ENCODE measurements at places on chromosomes 13 and 19.

- no peak for DNase-seq
These were observed 5.0 kb upstream of the PDS5B start for GRCh38 chr13:32581177-32581786.

DNA sequence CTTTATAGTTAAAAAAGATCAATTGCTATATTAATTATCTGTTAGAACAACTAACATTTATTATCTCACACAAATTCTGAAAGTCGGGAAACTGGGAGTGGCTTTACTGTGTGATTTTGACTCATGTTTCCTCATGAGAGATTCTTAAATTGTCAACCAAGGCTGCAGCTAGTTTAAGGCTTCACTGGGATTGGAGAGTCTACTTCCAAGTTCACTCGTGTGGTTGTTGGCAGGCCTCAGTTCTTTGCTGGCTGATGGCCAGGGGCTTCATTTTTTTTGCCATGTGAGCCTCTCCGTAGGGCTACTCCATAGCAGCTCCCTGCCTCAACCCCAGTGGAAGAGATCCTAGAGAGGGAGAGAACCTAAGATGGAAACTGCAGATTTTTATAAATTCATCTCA is 24.5 kb upstream of the LPAR6 start:
- no peak for DNase-seq

GRCh38 chr13:100825557-100825956 is 151.0 kb upstream of the TMTC4 start:
- no peak for DNase-seq

DNA sequence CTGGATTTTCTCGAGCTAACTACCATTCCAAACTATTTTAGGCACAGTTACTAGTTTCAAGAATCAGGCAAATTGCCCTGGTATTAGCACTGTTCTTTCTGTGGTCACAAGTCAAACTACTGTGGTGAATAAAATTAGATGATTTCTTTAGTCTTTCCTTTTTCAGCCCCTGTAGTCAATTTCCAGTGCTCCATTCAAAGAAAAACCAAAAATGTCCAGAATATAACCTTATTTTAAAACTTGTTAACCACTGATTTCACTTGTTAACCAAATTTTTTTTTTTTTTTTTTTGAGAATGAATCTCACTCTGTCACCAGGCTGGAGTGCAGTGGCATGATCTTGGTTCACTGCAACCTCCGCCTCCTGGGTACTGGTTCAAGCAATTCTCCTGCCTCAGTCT is 50.6 kb upstream of the USPL1 start:
- no peak for DNase-seq

- no peak for DNase-seq
These were observed 34.3 kb upstream of the C1QTNF9 start for GRCh38 chr13:24275041-24275440.

DNA sequence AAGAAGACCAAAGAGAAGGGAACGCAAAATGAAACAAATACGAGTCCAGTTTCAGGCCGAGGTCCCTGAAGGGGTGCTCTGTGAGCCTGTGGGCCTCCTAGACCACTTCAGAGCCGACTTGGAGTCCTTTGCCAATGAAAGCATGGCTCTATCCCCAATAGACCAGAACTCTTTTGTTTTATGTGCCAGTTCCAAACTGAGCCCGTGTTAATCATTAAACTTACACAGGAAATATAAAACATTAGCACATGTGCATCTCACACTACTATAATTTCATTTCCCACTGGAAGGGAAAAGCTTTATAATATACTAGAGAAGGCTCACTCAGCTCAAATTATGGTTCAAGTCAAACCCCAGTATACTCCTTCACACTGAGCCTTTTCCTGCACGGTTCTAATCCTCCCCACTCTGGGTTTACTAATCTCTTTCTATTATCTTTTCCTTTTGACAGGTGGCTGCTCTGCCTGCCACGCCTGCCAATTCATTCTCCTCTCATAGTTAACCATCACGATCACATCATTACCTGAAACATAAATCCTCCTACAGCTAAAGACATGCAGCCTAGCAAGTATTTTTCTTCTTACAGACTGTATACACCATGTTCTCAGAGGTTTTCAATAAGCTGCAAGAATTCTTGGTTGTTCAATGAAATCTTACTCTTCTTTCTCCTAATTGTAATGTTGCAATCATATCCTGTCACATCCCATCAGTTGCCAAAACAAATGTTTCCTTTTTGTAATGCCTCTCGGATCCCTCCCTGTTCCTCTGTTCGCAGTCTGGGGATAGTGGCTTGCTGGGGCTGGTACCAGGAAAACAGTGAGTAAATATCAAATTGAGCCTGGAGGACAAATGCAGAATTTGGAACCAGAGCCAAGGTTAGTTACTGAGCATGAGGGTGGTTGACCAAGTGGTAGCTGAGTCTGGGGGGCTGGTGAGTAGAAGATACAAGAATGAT is 18.8 kb upstream of the WASF3 start:
- DNase-seq: no peak

GRCh38 chr13:52862358-52863206 is 14.1 kb upstream of the PCDH8 start:
- no peak for DNase-seq

- no peak for DNase-seq
These were observed 230.7 kb upstream of the SPRY2 start for GRCh38 chr13:80571346-80572307.

- DNase-seq: no peak
These were observed 6.9 kb downstream of the GP6 start for GRCh38 chr19:55031178-55031577.

DNA sequence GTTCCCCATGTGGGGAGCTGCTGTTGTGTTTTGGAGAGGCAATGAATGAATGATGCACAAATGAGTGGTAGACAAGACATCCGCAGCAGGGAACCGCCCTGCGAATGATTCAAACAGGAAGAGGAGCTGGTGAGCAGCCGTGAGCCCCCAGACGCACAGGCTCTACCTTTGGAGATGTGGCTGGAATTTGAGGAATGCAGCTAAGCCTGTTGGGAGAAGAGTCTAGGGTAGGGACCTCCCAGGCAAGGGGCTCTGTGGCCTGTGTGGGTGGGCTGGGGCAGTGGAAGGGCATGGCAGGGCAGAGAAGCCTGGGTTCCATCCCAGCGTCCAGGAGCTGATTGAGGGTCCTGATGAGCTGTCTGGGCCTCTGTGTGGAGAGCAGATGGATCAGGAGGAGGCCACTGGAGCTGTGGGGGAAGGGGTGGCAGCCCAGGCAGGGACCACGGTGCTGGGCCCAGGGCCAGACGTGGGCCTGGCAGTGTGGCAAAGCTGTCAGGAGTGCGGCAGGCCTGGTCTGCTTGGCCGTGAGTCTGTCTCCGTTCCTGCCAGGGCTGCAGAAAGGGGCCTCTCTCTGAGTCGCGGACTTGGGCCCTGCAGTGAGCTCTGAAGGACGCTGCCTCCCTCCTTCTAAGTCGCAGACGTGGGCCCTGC is 41.8 kb upstream of the DCUN1D2 start:
- no peak for DNase-seq

GRCh38 chr13:102935896-102936321 is 90.1 kb downstream of the ERCC5 start:
- no peak for DNase-seq

DNA sequence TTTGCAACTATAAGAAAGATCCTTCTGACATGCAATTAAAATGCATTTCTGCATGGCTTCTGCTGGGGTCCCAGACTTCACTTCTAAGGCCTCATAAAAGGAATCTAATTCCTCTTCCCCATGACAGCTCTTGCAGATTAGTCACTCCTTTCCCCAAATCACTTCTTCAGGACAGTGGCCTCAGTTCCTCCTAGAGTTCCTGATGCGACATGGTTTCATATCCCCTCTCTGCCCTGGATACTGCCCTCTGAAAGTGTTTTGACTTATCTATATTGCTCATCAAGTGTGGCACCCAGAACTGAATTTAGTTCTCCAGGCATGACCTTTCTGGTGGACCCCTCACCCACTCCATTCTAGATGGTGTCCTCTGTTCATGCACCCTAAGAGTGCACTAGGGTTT is 238.1 kb downstream of the FOXO1 start:
- DNase-seq: no peak

DNA sequence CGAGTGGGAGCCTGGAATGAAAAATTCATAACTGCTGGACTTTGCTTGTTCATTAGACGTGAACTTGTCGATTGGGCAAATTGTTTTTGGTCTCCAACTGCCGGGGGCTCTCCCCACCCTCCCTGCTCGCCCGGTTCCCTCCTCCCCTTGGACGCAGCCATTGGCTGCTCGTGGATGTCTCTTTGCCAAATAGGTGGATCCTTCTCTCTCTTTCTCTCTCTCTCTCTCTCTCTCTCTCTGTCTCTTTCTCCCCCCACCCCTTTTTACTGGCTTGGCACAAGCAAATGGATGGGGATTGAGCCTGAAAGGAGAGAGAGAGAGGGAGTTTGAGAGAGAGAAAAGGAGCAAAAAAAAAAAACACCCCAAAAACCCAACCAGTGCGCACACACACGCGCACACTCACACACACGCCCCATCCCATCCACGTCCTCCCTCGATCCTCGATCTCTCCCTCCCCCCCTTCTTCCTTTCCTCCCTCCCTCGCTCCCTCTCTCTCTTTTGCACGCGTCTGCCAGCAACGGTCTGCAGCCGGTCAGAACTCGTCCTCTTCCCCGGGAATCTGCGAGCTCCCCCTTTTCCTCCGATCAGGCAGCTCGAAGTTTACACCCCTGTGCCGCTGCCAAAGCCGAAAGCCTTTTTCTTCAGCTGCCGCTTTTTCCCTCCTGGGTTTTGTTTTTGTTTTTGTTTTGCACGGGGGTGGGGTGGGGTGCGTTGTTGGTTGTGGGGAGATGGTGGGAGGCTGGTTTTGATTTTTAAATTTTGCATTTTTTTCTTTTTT is 27.8 kb downstream of the NFIX start:
- DNase-seq: peak; percentile 59

- DNase-seq: no peak
These were observed 9.8 kb downstream of the ZNF350 start for GRCh38 chr19:51976852-51977251.

- DNase-seq: no peak
These were observed 56.8 kb upstream of the GPR183 start for GRCh38 chr13:99363949-99364348.

GRCh38 chr19:35013041-35013819 is 13.1 kb downstream of the GRAMD1A start:
- DNase-seq: no peak

DNA sequence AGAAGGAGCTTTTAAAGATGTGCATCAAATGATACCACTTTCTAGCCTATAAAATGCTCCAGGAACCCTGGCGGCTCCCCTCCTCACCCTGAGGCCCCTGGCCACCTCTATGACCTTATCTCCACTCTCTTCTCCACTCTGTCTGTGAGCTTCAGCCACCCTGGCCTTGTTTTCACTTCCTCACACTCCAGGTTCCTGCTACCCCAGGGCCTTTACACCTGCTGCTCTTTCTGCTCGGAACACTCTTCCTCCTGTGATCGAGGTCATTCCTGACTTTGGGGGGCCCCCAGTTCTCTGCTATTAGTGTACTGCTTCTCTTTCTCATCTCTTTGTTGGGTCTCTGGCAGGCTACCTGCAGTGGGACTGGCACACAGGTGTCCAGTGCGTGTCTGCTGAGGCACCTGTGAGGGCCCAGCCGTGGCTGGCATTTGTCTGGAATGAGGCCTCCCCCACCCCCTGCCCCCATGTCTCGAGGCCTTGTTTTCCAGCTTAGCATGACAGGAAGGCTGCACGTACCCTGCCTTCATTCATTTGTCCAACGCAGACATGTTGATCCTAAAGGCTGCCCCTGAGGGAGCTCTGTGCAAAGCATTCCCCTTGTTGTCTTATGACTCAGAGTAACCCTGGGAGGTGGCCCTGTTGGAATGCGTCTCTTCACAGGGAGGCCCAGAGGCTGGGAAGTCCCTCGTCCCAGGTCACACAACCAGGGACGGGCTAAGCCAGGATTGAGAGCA is 2.3 kb downstream of the DDA1 start:
- no peak for DNase-seq

DNA sequence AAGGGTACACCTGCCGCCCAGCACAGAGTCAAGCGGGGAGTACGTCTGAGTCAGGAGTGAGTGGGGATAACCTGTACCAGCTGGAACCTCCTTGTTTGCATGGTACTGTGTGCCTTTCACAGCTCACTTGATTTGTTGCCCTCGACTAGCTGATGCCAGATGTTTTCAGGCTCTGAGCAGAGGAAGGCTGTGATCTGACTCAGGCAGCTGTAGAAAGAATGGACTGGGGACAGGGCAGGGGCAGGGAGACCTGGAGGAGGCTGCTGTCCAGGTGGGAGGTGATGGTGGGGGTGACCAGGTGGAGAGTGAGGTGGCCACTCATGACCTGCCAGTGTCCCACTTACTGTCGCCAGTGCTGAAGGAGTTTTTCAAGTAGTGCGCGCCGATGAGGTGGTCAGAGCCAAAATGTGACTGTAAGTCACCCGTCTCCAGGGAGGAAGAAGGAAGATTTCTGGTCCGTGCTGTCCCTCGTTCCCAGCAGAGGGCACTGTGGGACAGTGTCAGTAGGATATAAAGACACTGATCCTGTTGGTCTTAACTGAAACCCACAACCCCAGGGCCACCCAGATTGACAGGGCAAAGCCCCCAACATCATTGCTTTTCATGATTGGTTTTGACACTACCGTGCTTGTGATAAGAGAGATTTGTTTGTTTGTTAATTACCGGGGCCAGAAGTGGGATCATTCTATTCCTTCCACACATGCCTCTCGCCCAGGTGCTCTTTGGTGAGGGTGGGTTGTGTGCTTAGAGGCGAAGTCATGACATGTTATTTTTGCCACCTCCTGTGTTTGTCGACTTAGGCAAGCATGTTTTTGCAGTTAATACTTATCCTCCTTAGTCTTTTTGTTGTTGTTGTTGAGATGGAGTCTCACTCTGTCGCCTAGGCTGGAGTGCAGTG is 128.4 kb downstream of the DPF1 start:
- DNase-seq: no peak

- DNase-seq: no peak
These were observed 64.0 kb downstream of the RXFP2 start for GRCh38 chr13:31803311-31803710.

GRCh38 chr13:98200211-98200878 is 23.3 kb upstream of the RNF113B start:
- DNase-seq: no peak

GRCh38 chr19:674282-675151 is 1.7 kb upstream of the FSTL3 start:
- DNase-seq: no peak

- DNase-seq: no peak
These were observed 1178.0 kb downstream of the UQCRFS1 start for GRCh38 chr19:28034936-28035335.
